ENCODE measurements at places on chromosomes 12 and 14. TPM values are rescaled to one million over a fixed set of nuclear protein-coding genes. Genes with fewer than 3 reads are reported as not detected.

GRCh38 chr14:50874757-50875156 lies 2.9 kb downstream of the ABHD12B start:
- DNase-seq, result no peak

The FITM1 gene
- 0.48 TPM for total RNA-seq

The OVCH1 gene
- 1.6 TPM for total RNA-seq

The AQP2 gene
- not detected for total RNA-seq

DNA sequence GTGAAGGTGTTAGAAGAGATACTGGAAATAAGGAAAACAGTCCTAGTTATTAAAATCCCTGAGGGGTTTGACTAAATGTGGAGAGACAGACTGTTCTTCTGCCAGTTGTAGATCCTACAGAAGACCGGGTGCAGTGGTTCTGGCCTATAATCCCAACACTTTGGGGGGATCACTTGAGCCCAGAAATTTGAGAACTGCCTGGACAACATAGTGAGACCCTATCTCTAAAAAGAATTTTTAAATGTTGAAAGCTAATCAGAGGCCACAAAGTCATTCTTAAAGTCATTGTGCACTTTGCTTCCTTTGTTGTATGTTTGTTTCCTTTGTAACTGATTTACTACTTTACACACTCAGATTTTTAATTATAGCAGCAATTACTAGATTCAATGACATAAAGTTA lies 61.2 kb upstream of the RASSF3 start:
- DNase-seq, result no peak

DNA sequence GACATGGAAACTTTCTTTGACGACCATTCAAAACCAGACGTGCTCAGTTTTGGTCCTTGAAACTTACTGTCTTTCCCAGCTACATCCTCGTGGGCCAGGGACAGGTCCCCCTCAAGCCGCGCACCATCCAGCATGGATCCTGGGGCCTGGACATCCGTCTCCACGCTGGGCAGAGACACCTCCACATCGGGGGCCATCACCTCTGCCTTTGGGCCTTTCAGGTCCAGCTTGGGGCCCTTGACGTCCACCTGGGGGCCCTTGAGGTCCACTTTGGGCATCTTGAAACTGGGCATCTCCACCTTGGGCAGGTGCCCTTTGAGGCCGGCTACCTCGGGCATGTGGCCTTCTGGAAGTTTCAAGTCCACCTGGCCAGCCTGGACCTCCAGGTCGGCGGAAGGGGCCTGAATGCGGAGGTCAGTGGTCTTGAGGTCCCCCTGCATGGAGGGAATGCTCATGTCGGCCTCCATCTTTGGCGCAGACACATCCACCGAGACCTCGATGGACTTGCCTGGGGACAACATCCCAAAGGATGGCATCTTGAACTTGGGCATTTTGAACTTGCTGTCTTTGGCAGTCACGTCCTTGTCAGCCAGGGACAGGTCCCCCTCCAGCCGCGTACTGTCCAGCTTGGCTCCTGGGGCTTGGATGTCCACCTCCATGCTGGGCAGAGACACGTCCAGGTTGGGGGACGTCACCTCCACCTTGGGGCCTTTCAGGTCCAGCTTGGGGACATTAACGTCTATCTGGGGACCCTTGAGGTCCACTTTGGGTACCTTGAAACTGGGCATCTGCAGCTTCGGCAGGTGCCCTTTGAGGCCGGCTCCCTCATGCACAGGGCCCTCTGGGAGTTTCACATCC lies 17.1 kb downstream of the PLD4 start:
- DNase-seq, result no peak

GRCh38 chr12:101925361-101925760 lies 48.0 kb downstream of the DRAM1 start:
- no peak for DNase-seq

DNA sequence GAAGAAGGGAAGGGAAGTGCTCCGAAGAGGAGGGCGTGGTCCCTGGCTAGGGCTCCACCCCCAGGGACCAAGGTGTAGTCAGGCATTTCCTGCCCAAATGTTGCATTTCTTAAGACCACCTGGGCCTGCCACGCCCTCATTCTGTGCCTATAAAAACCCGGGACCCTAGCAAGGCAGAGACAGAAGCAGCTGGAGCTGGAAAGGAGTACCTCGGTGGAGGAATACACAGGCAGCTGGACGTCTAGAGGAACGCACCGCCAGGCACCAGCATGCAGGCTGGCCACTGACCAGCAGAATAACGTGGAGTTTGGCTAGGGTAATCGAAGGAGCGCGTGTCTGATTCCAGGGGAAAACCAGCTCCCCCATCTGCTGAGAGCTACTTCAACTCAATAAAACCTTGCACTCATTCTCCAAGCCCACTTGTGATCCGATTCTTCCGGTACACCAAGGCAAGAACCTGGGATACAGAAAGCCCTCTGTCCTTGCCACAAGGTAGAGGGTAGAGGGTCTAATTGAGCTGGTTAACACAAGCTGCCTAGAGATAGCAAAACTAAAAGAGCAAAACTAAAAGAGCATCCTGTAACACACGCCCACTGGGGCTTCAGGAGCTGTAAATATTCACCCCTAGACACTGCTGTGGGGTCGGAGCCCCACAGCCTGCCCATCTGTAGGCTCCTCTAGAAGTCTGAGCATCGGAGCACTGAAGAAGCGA lies 21.0 kb downstream of the CFL2 start:
- DNase-seq, result peak; percentile 13

DNA sequence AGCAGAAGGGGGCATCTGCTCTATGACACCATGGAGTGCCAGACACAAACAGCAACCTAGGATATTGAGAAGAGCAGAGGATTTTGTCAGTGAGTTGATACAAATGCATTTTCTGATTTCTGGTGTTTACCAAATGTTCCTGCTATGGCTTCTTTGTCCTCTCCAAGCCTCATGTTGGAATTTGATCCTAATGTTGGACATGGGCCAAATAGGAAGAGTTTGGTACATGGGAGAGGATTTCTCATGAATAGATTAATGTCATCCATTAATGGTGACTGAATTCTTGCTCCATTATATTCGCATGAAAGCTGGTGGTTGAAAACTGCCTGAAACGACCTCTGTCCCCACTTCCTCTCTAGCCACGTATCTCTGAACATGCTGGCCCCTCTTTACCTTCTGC lies 1002.2 kb upstream of the FLRT2 start:
- no peak for DNase-seq

DNA sequence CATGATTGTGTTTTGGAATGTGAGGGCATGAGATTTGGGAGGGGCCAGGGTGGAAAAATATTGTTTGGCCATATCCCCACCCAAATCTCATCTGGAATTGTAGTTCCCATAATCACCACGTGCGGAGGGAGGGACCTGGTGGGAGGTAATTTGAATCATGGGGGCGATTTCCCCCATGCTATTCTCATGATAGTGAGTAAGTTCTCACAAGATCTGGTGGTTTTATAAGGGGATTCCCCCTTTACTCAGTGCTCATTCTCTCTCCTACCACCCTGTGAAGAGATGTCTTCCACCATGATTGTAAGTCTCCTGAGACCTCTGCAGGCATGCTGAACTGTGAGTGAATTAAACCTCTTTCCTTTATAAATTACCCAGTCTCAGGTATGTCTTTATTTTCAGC lies 15.7 kb downstream of the OR10P1 start:
- no peak for DNase-seq

GRCh38 chr14:104514156-104514848 lies 65.3 kb upstream of the C14orf180 start:
- DNase-seq, result no peak

DNA sequence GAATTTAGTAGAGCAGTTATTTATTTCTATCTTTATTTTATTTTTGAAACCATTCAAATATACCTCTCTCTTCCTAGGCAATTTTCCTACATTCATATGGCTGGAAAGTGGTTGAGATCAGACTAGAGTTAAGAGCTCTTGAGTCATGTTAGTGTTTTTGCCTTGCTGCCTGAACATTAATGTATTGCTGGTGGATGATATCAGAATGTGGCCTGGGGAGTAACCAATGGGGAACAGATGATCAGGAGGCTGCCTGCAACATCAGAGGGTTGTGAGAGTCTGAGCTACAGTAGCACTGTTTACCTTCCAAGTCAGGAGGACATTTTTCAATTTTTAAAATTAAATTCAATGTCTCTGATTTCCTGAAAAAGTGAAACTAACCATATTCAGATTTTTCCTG lies 166.3 kb upstream of the TRHDE start:
- no peak for DNase-seq

Measured in lung (tissue), 17 donors.